ENCODE measurements at places on chromosomes 11 and 22.

DNA sequence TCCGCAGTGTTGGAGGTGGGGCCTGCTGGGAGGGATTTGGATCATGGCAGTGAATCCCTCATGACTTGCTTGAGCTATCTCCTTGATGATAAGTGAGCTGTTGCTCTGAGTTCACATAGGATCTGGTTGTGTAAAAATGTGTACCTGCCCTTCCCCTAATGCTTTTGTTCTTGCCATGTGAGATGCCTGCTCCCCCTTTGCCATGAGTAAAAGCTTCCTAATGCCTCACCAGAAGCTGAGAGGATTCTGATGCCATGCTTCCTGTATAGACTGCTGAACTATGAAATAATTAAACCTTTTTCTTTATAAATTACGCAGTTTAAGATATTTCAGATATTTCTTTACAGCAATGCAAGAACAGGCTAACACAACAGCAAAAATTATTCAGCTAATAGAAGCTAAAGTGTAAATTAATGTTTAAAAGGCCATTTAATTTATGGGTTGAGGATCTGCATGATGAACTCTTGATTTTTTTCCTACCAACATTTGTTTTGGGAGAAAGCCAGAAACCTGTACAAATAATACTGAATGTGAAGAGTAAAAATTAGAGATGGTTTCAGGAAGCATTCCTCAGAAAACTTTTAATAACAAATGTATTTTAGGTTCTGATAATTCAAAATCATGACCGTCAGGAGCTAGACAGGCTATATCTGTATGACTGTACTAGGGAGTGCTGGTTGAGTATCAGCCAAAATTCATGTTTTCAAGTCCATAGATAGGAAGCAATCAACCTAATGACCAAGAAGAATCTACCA lies 177.5 kb upstream of the GRIA4 start:
- DNase-seq, result no peak

GRCh38 chr11:3866206-3866605 lies 10.7 kb downstream of the STIM1 start:
- no peak for DNase-seq

- DNase-seq, result no peak
These were observed 192.4 kb upstream of the API5 start for GRCh38 chr11:43119275-43119970.

DNA sequence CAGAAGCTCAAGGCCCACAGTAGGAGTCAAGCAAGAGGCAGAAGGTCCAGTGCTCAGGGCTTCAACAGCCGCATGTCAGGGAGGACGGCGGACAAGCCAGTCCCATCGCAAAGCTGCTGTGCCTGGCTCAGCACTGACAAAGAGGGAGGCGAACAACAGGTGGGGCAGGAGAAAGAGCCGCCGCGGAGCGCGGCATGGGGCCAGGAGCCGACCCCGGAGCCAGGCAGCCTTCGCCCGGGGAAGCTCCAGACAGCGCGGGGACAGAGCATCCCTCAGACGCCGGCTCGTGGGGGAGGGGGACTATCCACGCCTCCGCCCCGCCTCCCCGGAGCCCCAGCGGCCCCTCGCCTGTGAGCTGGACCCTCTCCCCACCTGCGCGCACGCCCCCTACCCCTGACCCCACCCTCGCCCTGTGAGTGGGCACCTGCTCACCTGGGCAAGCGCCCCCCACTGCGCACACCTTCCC lies 369 bp downstream of the DHCR7 start:
- peak; percentile 59 for DNase-seq

DNA sequence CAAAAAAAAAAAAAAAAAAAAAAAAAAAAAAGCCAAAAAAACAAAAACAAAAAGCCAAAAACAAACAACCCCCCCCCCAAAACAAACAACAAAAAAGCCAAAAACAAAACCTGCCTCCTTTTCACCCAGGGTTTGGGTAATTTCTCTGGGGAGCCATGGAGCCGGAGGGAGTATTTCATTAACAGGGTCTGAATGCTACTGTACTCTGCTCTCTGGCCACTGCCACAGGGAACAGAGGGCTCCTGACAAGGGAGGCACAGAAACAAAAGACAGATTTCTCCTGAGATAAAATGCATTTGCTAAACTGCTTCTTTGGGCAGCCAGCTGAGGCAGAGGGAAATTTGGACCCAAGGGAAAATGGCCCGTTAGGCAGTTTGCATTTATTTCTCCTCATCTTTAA lies 266.0 kb upstream of the SYN3 start:
- DNase-seq, result no peak

- no peak for DNase-seq
These were observed 118.6 kb downstream of the WNT11 start for GRCh38 chr11:76087749-76088148.

GRCh38 chr22:43293259-43293654 lies 49.9 kb downstream of the SCUBE1 start:
- DNase-seq, result no peak

- no peak for DNase-seq
These were observed 23.5 kb downstream of the TP53AIP1 start for GRCh38 chr11:128919216-128919615.

GRCh38 chr11:126981635-126982034 lies 18.9 kb downstream of the KIRREL3 start:
- no peak for DNase-seq

GRCh38 chr22:49672014-49672516 lies 155.6 kb downstream of the BRD1 start:
- DNase-seq, result no peak

- no peak for DNase-seq
These were observed 271.4 kb upstream of the NCAM1 start for GRCh38 chr11:112689851-112690250.

DNA sequence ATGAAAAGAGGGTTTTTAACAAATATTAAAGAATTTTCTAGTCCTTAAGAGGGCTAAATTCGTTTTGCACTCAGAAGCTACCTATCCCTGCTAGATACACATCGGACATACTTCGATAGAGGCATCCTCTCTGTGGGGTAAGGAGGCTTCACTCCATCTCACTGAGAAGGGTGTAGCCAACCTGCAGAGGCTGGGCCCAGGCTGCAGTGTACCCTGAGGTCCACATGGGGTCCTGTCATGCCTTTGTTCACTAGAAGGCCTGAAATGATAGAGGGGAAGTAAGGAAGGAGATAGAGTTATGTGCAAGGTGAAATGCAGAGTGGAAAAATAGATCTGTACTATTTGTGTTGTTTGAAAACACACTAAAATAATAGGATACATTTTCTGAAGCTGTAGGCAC lies 45.6 kb downstream of the IGSF9B start:
- peak; percentile 32 for DNase-seq

DNA sequence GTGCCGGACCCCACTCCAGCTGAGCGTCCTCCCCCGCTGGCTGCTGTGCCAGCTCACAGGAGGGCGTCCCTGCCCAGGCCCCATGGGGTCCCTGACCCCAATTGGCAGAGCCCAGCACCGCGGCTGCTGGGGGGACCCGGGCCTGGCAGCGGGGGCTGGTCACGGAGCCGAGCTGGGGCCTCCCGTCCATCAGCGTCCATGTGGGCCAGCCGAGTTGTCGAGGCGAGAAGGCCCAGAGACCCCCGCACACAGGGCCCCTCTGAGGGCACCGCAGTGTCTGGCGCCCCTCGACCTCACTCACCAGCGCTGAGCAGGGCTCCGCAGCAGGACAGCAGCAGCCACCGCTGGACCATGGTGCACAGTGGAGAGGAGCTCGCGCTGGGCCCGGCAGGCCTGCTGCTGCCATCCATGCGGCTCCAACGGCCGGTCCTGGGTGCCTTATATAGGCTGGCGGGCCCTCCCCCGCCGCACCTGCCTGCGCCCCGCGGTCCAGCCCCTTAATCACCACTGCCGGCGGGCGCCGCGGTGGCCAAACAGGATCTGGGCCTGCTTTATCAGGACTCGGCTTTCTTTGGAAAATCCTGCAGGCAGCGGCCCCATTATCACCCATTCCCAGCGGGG lies at the start of gene MUC6:
Gene MUC6 (minus strand): TSS at position 416 of the 621 bp plus-strand sequence. CDS start 63 bp downstream, at position 353.
- DNase-seq, result no peak

DNA sequence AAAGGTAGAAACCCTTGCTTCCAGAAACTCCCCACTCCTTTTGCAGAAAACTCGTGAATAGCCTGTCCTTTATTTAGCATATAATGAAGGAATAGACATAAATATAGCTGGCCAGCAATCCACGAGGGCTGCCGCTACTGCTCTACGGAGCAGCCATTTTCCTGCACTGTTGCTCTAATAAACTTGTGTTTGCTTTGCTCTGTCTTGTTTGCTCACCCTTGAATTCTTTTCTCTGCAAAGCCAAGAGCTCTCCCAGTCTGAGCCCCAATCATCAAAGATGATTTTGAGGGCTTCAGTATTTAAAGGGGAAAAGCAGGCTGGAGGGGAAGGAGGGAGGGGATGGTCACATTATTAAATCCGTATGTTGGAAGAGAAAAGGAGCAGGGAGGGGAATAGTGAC lies 16.6 kb upstream of the CHKA start:
- DNase-seq, result no peak

GRCh38 chr22:37394341-37394740 lies 32.9 kb downstream of the ELFN2 start:
- DNase-seq, result no peak

DNA sequence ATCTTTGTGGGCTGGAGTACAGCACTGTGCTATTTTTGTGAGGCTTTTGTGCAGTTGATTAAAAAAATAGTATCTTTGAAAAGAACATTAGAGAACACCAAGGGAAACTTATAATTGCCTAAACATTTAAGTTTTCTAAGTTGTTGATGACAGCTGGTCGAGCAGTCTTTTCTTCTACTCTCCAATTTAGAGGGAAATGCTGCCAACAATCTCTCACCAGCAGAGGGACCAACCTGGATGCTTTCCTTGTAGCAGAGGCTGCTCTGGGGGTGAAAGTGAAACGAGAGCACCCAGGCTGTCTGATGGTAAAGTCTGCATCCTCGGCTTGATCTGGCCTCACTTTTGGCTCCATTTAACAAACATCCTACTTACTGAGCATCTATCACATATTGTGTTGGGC lies 1286.5 kb upstream of the TENM4 start:
- DNase-seq, result peak; percentile 7

- no peak for DNase-seq
These were observed 99.8 kb upstream of the NECTIN1 start for GRCh38 chr11:119828819-119829218.

DNA sequence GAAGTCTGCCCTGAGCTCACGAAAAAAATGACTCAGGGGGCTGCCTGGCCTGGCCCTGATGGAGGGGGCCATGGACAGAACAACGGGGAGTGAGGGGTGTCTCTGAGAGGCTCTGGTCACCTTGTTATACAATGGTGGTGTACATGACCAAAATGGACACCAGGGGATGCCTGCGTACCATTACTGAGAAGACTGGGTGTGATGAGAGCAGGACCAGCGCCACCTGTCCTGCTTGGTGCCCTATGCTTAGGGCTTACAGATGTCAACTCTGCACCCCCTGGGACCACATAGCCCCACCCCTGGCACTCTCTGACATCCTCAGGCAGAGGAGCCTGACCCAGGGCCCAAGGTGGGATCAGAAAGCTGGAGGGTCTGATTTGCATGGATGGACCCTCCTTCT lies 104.8 kb downstream of the ZNF280B start:
- DNase-seq, result no peak

- DNase-seq, result no peak
These were observed 448.0 kb downstream of the MIAT start for GRCh38 chr22:27105142-27106025.

DNA sequence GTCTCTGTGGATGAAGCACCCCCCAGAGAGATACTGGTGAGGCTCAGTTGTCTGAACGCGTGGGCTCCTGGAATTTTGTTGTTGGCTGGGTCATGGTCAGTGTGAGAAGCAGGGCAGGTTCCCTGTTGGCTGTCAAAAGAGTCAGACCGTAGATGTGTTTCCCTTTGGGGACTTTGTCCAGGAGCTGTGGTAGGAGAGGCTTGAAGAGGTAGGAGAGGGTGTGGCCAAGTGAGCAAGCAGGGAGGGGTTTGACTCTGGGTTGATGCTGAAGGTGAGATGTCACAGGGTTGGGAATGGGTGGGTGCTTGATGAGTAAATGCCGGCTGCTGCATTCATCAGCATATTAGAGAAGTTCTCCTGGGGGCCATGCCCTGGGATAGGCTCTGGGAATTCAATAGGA lies 803.2 kb downstream of the TBC1D22A start:
- no peak for DNase-seq

DNA sequence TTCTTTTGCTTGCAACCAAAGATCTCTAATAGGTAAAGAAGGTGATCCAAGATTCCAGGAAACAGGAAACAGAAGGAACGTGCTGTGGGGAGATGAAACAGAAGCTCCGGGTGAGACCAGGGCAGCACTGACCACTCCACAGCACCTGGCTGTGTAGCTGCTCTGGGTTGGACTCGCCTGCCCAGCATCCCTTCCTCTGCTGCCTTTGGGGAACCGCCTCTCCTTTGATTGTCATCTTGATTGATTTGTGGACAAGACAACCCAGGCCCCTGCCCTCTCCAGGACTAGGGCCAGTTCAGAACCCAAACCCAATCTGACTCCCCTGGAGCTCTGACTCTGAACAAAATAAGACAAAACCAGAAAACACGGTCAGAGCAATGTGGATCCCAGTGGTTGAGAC lies 14.7 kb upstream of the APOBEC3A start:
- DNase-seq, result no peak

GRCh38 chr11:118056806-118057205 lies 20.1 kb upstream of the TMPRSS4 start:
- no peak for DNase-seq

GRCh38 chr11:1896468-1896867 lies 4.8 kb upstream of the PRR33 start:
- peak; percentile 27 for DNase-seq

DNA sequence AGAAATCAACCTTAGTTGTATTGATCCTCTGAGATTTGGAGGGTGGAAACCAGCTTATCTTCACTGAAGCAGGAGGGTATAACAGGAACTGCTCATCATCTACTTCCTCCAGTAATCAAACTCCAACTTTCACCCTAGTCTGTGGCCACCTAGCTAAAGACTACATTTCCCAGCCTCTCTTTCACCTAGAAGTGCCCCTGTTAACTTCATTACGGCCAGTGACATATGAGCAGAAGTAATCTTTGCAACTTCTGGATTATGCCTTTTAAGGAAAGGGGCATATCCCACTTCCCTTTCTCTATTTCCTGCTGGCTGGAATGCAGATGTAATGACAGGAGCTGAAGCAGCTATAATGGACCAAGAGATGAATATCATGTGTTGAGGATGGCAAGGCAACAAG lies 7.6 kb upstream of the VPS37C start:
- no peak for DNase-seq
